Mucosa of descending colon (tissue), 3 donors: ENCODE measurements at places on chromosomes 16 and 17. TPM values are rescaled to one million over a fixed set of nuclear protein-coding genes. Genes with fewer than 3 reads are reported as not detected.
A peak's percentile ranks its signal among the peaks of the same experiment; 100 is the strongest.

Gene PIRT
- total RNA-seq = 0.55 TPM

Gene TAT
- 0.51 TPM for total RNA-seq

Gene IL32
- total RNA-seq = 627 TPM

GRCh38 chr16:11748404-11749254 is 6.0 kb upstream of the TXNDC11 start:
- DNase-seq = peak; percentile 52

- DNase-seq = peak; percentile 26
These were observed 38.9 kb downstream of the MRPS23 start for GRCh38 chr17:57810721-57811637.
